ENCODE measurements at places on chromosomes 4 and X. TPM values are rescaled to one million over a fixed set of nuclear protein-coding genes. Genes with fewer than 3 reads are reported as not detected.

The PNMA6F gene
- not detected for total RNA-seq

The SPATA4 gene
- total RNA-seq = 0.13 TPM

The CXCL6 gene
- 37.6 TPM for total RNA-seq

The USP38 gene
- total RNA-seq = 27.2 TPM

The XPNPEP2 gene
- 0.11 TPM for total RNA-seq

The LDB2 gene
- total RNA-seq = 3.9 TPM

The CXCL8 gene
- 4.0 TPM for total RNA-seq

The ARMCX2 gene
- total RNA-seq = 67.9 TPM

The EMCN gene
- total RNA-seq = 0.43 TPM

The ZC4H2 gene
- 10.9 TPM for total RNA-seq

The MTMR8 gene
- total RNA-seq = 1.7 TPM

The ZIC3 gene
- total RNA-seq = not detected

The SMIM10L2A gene
- total RNA-seq = 0.52 TPM

The MAOA gene
- 7.6 TPM for total RNA-seq

The TLR8 gene
- total RNA-seq = not detected

The DSPP gene
- not detected for total RNA-seq

The FANCB gene
- total RNA-seq = 4.6 TPM

The HTRA3 gene
- total RNA-seq = 13.0 TPM

The CCDC120 gene
- 0.91 TPM for total RNA-seq

The MXRA5 gene
- 135 TPM for total RNA-seq

The SUPT20HL2 gene
- total RNA-seq = not detected

The PAGE3 gene
- not detected for total RNA-seq

The SLIT2 gene
- 0.13 TPM for total RNA-seq
